ENCODE measurements at places on chromosomes 6 and 20. TPM values are rescaled to one million over a fixed set of nuclear protein-coding genes. Genes with fewer than 3 reads are reported as not detected.

DNA sequence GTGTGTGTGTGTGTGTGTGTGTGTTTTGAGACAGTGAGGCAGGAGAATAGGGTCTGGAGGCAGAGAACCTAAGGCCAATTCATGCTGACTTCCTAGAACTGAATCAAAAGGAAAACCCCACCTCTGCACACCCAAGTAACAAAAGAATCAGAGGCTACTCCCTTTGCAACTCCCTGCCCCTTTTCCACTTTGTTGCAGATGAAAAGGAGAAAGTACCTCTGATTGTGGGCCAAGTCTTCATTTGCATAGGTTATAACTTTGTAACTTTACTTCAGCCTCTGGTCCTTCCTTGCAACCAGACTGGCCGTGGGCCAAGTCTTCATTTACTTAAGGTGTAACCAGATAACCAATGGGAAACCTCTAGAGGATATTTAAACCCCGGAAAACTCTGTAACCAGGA is 168.8 kb downstream of the EYA2 start:
- DNase-seq: peak; percentile 49

GRCh38 chr6:25503686-25504085 is 148.3 kb upstream of the SCGN start:
- DNase-seq: no peak

GRCh38 chr6:149273318-149273717 is 44.2 kb upstream of the TAB2 start:
- DNase-seq: peak; percentile 67

GRCh38 chr20:60395991-60396390 is 437.8 kb downstream of the CDH26 start:
- DNase-seq: no peak

- no peak for DNase-seq
Observed at GRCh38 chr20:45039475-45039820, 61.5 kb downstream of the KCNS1 start.

DNA sequence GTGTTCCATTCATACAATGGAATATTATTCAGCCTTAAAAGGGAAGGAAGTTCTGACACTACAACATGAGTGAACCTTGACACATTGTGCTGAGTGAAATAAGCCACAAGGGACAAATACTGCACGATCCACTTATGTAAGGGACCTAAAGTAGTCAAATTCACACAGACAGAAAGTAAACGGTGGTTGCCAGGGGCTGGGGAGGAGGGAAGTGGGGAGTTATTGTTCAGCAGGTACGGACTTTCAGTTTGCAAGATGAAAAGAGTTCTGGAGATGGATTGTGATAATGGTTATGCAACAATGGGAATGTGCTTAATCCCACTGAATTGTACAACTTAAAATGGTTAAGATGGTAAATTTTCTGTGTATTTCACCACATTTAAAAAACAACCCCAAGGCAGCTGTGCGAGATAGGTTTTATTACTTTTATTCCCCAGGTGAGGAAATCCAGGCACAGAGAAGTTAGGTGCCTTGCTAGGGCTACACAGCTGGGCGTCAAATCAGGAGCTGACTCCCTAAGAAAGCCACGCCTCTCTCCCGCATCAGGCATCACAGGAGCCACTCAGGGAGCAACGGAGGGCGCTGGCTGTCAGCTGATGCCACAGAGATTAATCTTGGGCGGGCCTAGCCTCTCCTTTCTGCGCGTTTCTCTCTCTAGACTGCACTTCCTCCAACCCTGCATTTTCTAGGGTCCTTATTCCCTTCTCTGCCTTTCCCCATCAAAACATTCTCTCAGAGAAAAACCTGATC is 9.3 kb upstream of the TRAF3IP2 start:
- peak; percentile 78 for DNase-seq

SRSF12 gene
- total RNA-seq: not detected

DNA sequence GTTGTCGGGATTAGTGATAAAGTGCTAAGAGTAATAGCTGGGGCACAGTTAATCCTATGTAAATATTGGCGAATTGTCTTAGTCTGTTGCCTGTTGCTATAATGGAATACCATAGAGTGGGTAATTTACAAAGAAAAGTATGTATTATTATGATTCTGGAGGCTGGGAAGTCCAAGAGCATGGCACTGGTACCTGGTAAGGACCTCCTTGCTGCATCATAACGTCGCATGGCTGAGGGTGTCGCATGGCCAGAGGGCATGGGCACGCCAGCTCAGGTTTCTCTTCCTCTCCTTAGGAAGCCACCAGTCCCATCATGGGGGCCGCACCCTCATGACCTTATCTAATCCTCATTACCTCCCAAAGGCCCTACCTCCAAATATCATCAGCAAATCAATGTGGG is 29.7 kb downstream of the IRF4 start:
- no peak for DNase-seq

GRCh38 chr20:59352541-59352940 is 52.1 kb downstream of the EDN3 start:
- DNase-seq: no peak

GRCh38 chr6:161066511-161066910 is 74.9 kb downstream of the MAP3K4 start:
- DNase-seq: no peak

DNA sequence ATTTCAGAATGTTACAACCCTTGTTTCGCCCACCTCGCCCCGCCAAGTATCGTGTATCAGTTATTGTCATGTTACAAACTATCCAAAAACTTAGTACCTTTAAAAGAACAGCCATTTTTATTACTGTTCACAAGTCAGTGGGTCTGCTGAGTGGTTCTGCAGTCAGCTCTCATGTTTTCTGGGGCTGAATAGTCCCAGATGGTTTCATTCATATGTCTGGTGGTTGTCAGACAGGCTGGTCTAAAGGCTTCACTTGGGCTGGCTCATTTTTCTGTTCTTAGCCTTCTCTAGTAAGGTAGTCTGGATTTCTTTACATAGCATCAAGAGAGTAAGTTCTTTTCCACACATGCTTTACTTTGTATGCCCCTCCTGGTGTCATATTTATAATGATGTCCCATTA is 8.6 kb downstream of the ZNF292 start:
- no peak for DNase-seq

Measured in Peyer's patch (tissue), 4 donors.